ENCODE measurements at places on chromosomes 7 and 10.

DNA sequence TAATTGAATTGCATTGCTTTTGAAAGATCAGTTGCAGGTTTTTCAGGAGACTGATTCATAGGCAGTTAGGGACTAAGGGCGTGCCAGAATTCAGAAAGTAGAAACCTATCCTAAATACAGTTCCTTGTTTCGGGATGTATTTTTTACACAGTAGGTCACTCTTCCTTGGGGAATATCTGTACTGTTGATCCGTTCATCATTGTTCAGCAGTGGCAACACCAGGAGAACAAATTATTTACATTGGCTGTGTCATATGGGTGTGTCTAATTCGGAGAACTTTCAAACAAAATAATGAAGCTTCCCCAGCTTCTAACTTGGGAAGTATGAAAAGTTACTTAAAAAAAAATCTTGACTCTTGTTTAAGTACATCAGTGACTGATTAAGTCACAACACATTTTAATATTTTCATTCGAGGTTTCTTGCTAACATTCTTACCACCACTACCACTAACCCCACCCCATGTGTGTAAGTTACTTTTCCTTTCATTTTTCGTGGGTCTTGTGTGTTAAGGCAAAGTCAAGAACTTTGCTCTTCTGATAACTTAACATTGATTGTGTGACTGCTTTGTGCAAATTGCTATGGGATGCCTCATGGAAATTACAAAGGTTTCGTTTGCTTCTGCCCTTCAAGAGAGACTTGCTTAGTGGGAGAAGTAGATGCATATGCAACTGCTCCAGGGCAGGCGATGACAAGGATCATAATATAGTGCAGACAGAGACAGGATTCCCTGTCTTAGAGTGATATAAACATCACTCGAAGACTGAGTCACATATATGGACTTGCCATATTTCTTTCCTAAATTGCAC is 43.8 kb upstream of the RPA3 start:
- DNase-seq: no peak

DNA sequence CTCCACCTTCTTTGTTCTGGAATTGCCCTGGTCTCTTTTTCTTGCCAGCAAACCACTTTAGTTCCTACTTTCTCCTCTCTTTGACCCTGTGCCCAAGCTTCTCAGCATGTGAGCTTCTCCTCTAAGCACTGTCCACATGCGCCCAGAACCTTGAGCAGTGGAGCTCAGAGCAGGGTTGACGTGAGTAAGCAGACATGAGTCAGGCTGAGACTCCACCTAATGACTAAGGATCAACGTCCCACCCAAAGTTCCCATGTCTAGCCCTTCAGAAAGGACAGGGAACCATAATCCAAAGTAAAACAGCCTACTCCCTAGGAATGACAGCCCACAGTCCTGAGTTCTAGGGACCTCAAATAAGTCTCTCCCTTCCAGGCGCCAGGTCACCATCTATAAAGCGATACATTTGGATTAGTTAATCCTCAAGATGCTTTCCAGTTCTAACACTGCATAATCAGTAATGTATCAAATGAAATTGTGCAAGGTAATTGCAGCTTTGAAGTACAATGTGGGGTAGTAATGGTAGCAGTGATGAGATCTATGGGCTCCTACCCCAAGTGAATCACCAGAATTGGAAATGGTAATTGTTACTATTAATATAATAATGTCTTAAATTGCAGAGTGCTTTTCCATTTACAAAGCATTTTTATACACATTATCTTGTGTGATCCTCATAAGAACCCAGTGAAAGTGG is 44.5 kb downstream of the KCNMA1 start:
- DNase-seq: peak; percentile 77

DNA sequence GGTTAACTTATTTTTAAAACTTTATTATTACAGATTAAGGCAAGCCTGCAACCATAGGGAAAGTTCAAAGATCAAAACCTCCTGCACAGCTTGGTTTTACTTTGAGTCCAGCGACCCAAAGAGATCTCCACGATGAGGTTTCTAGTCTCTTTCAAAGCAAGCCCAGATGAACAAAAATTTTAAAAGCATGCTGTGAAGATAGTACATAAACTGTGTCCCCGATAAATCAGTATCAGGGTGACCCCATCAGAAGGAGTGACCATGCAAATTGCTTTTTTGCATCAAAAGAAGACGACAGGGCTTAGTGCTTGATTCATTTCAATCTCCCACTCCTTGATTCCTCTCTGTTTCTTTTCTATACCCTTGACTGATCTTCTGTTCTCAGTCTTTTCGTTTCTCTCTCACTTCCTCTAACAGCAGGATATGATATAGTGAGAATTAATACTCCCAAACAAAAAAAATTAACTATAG is 16.0 kb upstream of the DNTT start:
- DNase-seq: no peak

DNA sequence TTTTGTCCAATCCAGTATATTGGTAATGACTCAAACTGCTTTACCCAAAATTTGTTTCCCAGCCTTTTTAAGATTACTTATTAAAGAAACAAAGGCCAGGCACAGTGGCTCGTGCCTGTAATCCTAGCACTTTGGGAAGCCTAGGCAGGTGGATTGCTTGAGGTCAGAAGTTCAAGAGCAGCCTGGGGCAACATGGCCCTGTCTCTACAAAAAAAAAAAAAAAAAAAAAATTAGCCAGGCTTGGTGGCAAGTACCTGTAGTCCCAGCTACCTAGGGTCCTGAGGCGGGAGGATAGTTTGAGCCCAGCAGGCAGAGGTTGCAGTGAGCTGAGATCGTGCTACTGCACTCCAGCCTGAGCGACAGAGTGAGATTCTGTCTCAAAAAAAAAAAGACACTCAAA is 7.0 kb upstream of the ARHGAP12 start:
- DNase-seq: no peak

DNA sequence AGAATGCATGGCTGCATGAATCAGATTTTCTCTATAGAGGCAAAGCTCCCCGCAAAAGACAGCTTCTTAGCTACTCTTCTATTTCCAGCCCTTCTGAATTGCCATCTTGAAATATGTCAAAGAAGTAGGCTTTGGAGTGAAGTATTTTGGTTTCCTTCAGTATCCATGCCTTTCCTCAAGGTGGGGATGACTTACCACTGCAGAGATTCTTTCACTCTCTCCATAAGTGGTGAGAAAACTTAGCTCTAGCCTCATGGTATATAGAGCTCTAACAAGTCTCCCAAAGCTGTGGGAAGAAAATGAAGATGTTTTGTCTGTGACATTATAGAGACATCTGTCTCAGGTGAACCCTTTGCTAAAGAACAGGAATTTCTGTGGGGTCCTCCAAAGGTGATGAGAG is 89.6 kb upstream of the ITGB1 start:
- DNase-seq: no peak

- no peak for DNase-seq
Measured at GRCh38 chr7:130875265-130875741, 141.3 kb upstream of the KLF14 start.

- DNase-seq: no peak
Measured at GRCh38 chr7:78792006-78792405, 661.5 kb downstream of the MAGI2 start.

- no peak for DNase-seq
Measured at GRCh38 chr10:60706146-60706545, 72.1 kb upstream of the CDK1 start.

- no peak for DNase-seq
Measured at GRCh38 chr7:136251826-136252225, 274.7 kb upstream of the MTPN start.

DNA sequence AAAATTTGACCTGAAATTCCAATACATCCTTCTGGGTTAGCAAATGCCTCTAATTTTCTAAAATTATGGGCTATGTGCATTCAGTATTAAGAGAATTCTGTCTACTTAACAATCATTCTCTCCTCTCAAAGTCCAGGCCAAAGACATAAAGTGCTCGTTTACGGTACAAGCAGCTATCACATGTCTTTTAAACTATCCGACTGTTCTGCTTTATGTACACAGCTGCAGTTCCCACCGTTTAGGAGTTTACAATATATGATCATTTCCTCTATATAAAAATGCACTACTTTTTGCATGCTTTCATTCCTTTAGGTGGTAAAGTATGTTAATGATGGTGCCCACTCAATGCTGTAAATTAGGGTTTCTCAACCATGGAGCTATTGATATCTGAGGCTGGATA is 34.0 kb downstream of the CDK6 start:
- DNase-seq: no peak

GRCh38 chr10:88984525-88984924 is 6.1 kb upstream of the FAS start:
- DNase-seq: no peak

DNA sequence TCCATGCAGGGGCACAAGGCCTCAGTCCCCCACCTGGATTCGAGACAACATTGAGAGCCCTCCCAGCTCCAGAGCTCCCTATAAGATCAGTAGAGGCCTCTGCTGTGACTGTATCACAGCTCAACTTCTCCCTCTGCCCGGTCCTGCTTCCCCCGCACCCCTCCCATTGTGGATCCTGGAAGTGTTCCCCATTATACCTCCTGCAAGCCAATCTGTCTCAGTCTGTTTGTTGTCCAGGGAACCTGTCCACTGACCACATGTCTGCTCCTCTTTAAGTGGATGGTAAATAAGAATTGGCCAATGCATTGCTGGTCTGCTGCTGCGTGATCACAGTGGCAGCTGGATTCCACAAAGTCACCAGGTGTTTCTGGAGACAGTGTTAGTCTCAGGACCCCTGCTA is 259.7 kb upstream of the HABP2 start:
- no peak for DNase-seq

DNA sequence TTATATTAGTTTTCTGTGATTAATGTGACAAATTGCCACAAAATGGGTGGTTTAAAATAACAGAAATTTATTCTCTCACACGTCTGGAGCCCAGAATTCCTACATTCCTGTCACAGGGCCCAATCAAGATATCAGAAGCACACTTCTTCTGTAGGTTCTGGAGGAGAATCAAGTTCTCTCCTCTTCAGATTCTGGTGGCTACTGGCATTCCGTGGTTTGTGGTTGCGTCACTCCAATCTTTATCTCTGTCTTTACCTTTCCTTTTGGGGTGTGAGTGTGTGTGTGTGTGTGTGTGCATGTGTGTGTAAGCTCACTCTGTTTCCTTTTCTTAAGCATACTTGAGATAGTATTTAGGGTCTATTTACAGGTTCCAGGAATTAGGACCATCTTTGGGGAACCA is 115.5 kb upstream of the DKK1 start:
- DNase-seq: no peak

DNA sequence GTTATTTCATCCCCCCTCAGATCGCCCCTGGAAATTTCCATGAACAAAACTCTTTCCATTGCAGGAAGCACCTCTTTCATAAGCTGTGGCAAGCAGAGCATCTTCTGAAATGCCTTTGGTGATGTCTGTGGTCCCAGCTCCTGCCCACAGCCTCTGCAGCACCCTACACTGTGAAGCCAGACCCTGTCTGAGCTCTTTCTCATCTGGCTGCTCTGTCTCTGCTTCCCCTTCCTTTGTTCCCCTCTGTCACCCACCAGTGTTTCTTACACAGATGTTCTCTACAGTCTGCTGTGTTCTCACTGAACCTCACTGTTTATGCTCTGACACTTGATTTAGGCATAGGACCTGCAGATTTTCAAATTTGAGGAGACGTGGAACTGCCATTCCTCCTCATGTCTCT is 1.9 kb upstream of the TAS2R39 start:
- DNase-seq: no peak

- no peak for DNase-seq
Measured at GRCh38 chr10:26326851-26327250, 110.3 kb downstream of the GAD2 start.

DNA sequence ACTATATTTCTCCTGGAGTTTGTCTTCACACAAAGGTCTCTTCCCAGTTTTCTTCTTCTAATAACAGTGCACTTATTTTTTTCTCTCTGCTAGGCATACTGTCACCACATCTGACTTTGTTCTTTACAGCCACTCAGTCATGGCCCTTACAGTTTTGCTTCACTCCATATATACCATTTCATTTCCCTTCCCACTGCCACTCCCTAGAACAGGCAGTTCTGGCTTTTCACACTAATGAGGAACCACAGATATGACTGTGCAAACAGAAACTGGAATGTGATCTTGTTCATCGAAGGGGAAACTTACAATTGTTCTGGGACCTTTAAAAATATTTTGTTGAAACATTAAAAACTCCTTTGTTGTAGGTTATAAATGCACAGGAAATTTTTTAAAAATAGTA is 67.3 kb downstream of the EPDR1 start:
- no peak for DNase-seq

- DNase-seq: no peak
Measured at GRCh38 chr7:24755541-24756407, 1.5 kb downstream of the GSDME start.

DNA sequence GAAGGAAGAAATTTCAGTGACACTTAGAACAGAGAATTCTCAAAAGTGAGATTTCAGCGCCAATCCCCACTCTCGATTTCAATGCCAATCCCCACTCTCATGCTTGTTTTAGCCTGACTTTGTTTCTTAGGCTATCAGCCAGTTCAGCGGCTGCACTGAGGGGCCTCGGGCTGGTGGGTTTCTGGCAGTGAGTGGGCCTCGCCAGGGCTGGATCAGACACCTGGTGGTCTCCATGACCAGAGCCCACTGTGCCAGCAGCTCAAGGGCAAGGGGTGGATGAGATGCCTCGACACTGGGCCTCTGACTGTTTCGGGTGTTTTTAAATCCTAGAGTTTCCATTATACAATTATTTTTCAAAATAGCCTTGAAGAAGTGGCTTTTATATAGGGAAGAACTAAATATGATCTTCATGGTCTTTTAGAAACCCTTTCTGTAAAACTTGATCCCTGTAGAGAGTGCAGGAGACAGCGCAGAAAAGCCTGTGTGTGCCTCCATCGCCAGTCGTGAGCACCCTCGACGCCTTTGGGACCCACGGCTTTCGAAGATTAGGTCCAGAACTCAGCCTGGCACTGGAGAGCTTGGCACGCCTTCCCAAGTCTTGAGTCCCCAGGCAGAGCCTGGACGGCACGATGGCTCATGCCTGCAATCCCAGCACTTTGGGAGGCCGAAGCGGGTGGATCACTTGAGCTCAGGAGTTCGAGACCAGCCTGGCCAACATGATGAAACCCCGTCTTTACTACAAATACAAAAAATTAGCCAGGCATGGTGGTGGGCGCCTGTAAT is 76.2 kb downstream of the INPP5A start:
- DNase-seq: no peak

GRCh38 chr10:15627617-15628196 is 92.0 kb downstream of the ITGA8 start:
- DNase-seq: no peak

GRCh38 chr7:387132-388022 is 97.4 kb downstream of the FOXL3 start:
- DNase-seq: no peak

- no peak for DNase-seq
Measured at GRCh38 chr10:128102480-128103228, 23.6 kb downstream of the MKI67 start.

DNA sequence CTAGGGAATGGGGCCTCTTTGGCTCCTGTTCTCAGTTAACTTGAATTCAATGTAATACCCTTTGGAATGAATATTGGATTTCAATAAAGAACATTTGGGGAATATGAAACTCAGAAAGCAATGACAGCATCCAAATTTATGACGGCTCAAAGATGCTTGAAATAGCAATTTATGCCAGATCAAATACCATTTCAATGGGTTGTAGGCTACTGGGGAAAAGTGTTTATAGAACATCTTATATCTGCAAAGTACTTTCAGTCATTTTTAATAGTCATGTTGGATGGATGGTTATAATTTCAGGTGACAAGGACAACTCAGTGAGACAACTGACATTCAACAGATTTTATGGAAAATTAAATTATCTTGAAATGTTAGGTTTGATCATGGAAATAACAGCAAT is 772.7 kb downstream of the PHTF2 start:
- DNase-seq: no peak

GRCh38 chr10:3873728-3874461 is 88.9 kb upstream of the KLF6 start:
- DNase-seq: no peak
